Naive thymus-derived CD8-positive, alpha-beta T cell (primary cell): ENCODE measurements at places on chromosomes 3 and 15. TPM values are rescaled to one million over a fixed set of nuclear protein-coding genes. Genes with fewer than 3 reads are reported as not detected.

- H3K4me3 ChIP-seq = no peak overlapping the region
- H3K27ac ChIP-seq = no peak overlapping the region
- no peak for DNase-seq
- no peaks in the 10 kb centered on the region for H3K27me3 ChIP-seq
- H3K36me3 ChIP-seq = peaks cover 3% of the 10 kb centered on the region
Measured at GRCh38 chr15:89674526-89674925, 4.6 kb downstream of the PLIN1 start.

CLDN18 gene
- not detected for polyA plus RNA-seq

- no peak for DNase-seq
- no peak overlapping the region for H3K4me3 ChIP-seq
- peaks cover 32% of the 10 kb centered on the region for H3K36me3 ChIP-seq
- no peaks in the 10 kb centered on the region for H3K27me3 ChIP-seq
- H3K4me1 ChIP-seq = peaks cover 9% of the 10 kb centered on the region
Measured at GRCh38 chr15:40420793-40421192, 15.2 kb downstream of the IVD start.

- no peaks in the 10 kb centered on the region for H3K27me3 ChIP-seq
- H3K4me1 ChIP-seq = peaks cover 45% of the 10 kb centered on the region
- DNase-seq = peak; percentile 81
- H3K27ac ChIP-seq = peak overlapping the region; percentile 89
Measured at GRCh38 chr3:16511681-16512434, 1.6 kb downstream of the RFTN1 start.

DNA sequence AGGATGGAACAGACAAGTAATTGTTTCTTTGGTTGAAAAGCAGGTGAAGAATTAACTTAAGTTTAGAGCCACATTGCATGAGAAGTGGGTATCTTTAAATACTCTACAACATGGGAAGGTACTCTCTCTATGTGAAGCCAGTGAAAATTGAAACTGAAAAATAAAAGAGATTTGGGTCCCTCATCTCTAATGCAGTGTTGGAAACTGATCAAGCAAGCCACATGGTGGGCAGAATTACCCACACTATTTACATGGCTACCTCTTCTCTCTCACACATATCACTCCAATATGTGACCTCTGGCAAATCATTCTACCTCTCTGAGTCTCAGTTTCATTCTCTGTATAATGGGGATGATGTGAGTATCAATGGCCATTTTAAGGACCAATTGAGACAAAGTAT lies 339.0 kb downstream of the IL5RA start:
- H3K27me3 ChIP-seq = no peaks in the 10 kb centered on the region
- no peaks in the 10 kb centered on the region for H3K36me3 ChIP-seq
- H3K27ac ChIP-seq = no peak overlapping the region
- no peak overlapping the region for H3K4me3 ChIP-seq
- no peak for DNase-seq
- no peaks in the 10 kb centered on the region for H3K4me1 ChIP-seq

KCNAB1 gene
- 0.39 TPM for polyA plus RNA-seq

DNA sequence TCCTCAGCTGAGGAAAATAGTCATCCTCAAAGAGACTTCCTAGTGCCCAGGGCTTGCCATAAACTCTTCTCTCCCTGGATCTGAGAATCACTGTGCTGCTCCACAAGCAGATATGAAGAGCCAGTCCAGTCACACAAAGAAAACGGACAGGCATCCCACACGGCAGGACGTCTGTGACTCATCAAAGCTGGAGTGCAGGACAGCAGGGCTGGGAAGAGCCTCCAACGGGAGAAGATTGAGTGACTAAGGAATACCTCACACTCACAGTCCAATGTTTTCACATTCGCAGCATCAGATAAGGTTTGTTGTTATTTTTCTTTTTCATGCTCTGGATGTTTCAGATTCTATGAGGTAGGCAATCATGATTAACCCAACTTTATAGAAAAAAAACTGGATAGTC lies 57.8 kb downstream of the NEK10 start:
- no peaks in the 10 kb centered on the region for H3K27me3 ChIP-seq
- no peak overlapping the region for H3K27ac ChIP-seq
- no peaks in the 10 kb centered on the region for H3K36me3 ChIP-seq
- no peaks in the 10 kb centered on the region for H3K4me1 ChIP-seq

- H3K4me3 ChIP-seq = no peak overlapping the region
- no peaks in the 10 kb centered on the region for H3K27me3 ChIP-seq
- H3K4me1 ChIP-seq = peaks cover 3% of the 10 kb centered on the region
- H3K27ac ChIP-seq = peak overlapping the region; percentile 57
- no peak for DNase-seq
Measured at GRCh38 chr3:123143669-123144411, 57.9 kb upstream of the SEC22A start.

- H3K27ac ChIP-seq = no peak overlapping the region
- no peak overlapping the region for H3K4me3 ChIP-seq
- no peak for DNase-seq
Measured at GRCh38 chr15:62896380-62896866, 146.1 kb upstream of the TPM1 start.

KLHL40 gene
- not detected for polyA plus RNA-seq
